ENCODE measurements at places on chromosomes 11 and 22. TPM values are rescaled to one million over a fixed set of nuclear protein-coding genes. Genes with fewer than 3 reads are reported as not detected.

- H3K4me3 ChIP-seq = no peak overlapping the region
- no peak overlapping the region for H3K27ac ChIP-seq
- no peaks in the 10 kb centered on the region for H3K4me1 ChIP-seq
- no peak for DNase-seq
- H3K36me3 ChIP-seq = no peaks in the 10 kb centered on the region
These were observed 138.5 kb upstream of the NCAM1 start for GRCh38 chr11:112822478-112823274.

- H3K4me1 ChIP-seq = peaks cover 7% of the 10 kb centered on the region
- peak overlapping the region; percentile 38 for H3K27ac ChIP-seq
- no peak for DNase-seq
These were observed 24.5 kb downstream of the PISD start for GRCh38 chr22:31637447-31637890.

DNA sequence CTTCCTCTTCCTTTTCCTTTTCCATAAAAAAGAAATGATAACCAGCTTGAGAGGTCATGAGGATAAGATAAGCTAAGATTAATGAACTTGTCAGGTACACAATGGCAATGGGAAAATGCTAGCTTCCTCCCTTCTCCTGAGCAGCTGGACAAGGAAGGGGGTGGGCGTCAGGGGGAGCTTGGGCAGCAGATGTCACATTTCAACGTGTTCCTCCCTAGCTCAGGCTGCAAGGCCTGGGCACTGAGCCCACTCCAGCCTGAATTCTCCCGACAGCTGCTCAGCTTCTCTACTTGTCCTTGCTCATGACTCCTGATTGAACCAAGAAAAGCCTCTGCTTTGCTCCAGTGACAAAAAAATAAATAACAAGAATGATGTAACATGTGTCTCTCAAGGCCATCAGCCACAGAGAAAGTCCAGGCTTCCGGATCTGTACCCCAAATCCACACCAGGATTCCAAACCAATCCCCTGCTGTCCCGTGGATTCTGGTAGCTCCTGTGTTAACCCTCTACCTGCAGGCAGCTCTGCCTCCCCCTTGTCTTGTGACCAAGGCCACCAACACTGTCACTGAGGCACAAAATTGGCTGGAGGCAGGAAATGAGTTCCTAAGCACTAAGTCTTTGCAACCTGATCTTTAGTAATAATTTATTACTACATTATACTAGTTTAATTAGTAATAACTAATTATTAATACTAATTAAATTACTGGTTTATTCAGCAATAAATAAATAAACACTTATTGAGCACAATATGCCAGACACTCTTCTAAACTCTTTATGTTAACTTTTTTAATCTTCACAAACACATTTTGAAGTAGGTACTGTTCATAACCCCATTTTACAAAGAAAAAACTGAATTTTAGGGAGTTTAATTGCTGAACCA is 146.5 kb downstream of the CCDC34 start:
- H3K4me1 ChIP-seq = no peaks in the 10 kb centered on the region
- no peaks in the 10 kb centered on the region for H3K27me3 ChIP-seq
- H3K4me3 ChIP-seq = no peak overlapping the region
- no peak overlapping the region for H3K27ac ChIP-seq
- DNase-seq = no peak
- no peaks in the 10 kb centered on the region for H3K36me3 ChIP-seq

DNA sequence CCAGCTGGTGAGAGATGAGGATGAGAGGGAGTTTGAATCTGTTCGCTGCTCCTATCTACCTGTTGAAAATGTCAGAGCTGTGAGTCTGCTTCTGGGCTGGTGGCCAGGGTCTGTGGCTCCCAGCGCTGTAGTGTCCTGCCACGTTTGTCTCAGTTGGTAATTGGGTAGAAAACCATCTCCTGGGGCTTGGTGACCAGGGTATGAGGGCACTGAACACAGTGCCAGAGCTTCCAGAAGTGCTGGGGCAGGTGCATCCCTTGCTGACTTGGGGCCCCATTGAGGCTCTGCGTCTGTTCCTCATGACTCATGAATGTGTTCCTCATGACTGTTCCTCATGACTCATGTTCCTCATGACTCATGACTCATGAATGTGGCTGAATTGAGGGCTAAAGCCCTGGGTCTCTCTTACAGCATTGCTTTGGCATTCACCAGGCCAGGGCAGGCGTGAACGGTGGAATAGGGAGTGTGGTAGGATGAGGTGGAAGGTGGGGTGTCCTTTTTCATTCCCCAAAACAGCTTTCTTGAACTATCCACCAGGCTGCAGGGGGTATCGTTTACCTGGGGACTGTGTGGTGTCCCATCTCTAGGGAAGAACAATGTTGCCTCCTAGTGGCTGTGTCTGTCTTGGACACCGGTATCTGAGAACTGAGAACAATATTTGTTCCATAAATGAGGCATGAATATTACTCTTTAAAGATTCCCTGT is 139.5 kb downstream of the COMMD9 start:
- no peak for DNase-seq
- H3K36me3 ChIP-seq = no peaks in the 10 kb centered on the region
- H3K4me1 ChIP-seq = no peaks in the 10 kb centered on the region
- no peak overlapping the region for H3K4me3 ChIP-seq
- no peaks in the 10 kb centered on the region for H3K27me3 ChIP-seq

DNA sequence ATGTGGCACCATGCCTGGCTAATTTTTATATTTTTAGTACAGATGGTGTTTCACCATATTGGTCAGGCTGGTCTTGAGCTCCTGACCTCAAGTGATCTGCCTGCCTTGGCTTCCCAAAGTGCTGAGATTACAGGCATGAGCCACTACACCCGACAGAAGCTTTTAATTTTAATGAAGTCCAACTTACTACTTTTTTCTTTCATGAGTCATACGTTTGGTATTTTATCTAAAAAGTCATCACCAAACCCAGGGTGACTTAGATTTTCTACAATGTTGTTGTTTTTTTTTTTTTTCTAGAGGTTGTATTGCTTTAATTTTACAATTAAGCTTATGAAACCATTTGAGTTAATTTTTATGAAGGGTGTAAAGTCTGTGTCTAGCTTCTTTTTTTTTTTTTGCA is 34.9 kb downstream of the JRKL start:
- DNase-seq = no peak
- no peak overlapping the region for H3K27ac ChIP-seq
- H3K4me1 ChIP-seq = no peaks in the 10 kb centered on the region
- H3K27me3 ChIP-seq = no peaks in the 10 kb centered on the region
- no peak overlapping the region for H3K4me3 ChIP-seq

- peak overlapping the region; percentile 98 for H3K27ac ChIP-seq
- peaks cover 30% of the 10 kb centered on the region for H3K4me1 ChIP-seq
- DNase-seq = peak; percentile 79
- H3K36me3 ChIP-seq = no peaks in the 10 kb centered on the region
These were observed 585 bp upstream of the NEAT1 start for GRCh38 chr11:65421794-65422632.

DNA sequence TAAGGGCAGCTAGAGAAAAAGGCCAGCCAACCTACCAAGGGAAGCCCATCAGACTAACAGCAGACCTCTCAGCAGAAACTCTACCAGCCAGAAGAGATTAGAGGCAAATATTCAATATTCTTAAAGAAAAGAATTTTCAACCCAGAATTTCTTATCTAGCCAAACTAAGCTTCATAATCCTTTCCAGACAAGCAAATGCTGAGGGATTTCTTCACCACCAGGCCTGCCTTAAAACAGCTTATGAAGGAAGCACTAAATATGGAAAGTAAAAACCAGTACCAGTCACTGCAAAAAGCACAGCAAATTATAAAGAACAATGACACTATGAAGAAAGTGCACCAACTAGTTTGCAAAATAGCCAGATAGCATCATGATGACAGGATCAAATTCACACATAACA is 30.6 kb upstream of the CASP12 start:
- no peak for DNase-seq
- no peak overlapping the region for H3K27ac ChIP-seq
- no peaks in the 10 kb centered on the region for H3K27me3 ChIP-seq
- H3K36me3 ChIP-seq = no peaks in the 10 kb centered on the region

DNA sequence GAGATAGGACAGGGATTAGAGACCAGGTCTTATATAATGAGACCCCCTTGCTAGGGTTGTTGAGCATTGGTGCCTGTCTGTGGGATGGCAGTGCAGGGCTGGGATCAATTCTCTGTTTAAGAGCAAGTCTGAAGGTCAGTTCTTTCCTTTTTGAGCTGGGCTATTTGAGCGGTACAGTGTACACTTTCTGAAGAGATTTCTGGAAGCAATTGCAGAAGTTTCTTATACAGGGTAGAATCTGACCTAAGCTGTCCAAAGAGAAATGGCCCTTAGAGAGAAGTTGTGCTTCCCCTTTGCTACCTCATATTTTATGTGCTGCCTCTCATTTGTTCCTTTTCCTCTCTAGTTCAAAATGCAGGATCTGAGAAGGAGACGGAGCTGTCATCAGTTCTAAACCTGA is 35.8 kb downstream of the CSTPP1 start:
- no peak overlapping the region for H3K4me3 ChIP-seq
- no peaks in the 10 kb centered on the region for H3K27me3 ChIP-seq
- no peak for DNase-seq
- no peak overlapping the region for H3K27ac ChIP-seq
- H3K4me1 ChIP-seq = no peaks in the 10 kb centered on the region

- no peaks in the 10 kb centered on the region for H3K4me1 ChIP-seq
- H3K4me3 ChIP-seq = no peak overlapping the region
- H3K36me3 ChIP-seq = no peaks in the 10 kb centered on the region
These were observed 86.0 kb downstream of the RASSF10 start for GRCh38 chr11:13094930-13095687.

DNA sequence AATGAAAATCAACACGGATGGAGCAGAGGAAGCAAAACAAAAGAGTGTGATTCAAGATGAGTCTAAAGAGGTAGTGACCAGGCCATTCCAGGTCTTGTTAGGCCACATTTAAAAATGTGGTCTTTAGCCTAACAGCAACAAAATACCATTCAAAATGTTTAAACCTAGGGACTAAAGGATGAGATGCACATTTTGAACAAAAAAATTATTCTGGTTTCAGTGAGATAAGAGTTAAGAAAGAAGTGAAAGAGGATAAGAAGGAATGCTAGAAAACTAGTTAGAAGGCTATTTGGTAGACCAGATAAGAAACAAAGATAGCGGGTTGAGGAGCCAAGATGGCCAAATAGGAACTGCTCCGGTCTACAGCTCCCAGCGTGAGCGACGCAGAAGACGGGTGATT is 85.2 kb downstream of the CWF19L2 start:
- H3K4me3 ChIP-seq = no peak overlapping the region
- no peak overlapping the region for H3K27ac ChIP-seq
- no peak for DNase-seq
- no peaks in the 10 kb centered on the region for H3K27me3 ChIP-seq

DNA sequence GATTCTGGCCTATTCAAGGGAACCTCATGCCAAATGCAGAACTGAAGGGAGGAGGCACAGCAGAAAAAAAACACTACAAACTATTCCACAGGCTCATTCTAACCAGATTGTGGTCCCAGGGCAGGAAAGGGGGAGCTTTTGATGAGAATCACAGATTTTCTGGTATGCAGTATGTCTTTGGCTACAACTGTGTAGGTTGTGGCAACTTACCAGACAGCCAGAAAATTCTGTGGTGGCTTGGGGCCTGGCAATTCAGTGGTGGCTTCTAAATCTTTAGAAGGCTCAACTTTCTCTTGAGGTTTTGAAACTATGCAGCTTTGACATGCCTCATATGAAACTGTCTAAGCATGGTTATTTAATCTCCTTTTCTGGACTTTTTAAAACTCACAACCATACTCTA is 850.8 kb upstream of the CCDC90B start:
- DNase-seq = no peak
- no peaks in the 10 kb centered on the region for H3K36me3 ChIP-seq
- no peak overlapping the region for H3K27ac ChIP-seq

DNA sequence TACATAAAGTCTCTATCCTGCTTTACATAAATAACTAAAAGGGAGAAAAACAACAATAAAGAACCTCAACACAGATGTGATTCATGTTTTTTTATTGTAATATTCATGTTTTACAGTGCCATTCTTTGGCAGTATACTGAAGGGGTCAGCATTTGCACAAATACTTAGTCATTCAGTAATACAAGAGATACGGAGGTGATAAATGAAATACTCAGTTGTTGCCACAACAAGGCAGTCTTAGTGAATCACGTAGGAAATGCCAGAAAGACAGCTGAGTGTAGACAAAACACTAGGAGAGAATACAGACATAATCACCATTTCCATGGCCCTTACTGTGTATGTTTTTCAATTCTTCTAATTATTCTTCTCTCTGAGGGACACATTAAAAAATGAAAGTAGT is 910.4 kb downstream of the METTL15 start:
- no peak overlapping the region for H3K27ac ChIP-seq
- H3K36me3 ChIP-seq = no peaks in the 10 kb centered on the region
- no peaks in the 10 kb centered on the region for H3K27me3 ChIP-seq
- H3K4me3 ChIP-seq = no peak overlapping the region

GRCh38 chr11:45305874-45306623 is 19.9 kb upstream of the SYT13 start:
- no peaks in the 10 kb centered on the region for H3K36me3 ChIP-seq
- no peak overlapping the region for H3K27ac ChIP-seq
- no peaks in the 10 kb centered on the region for H3K27me3 ChIP-seq
- DNase-seq = no peak
- no peak overlapping the region for H3K4me3 ChIP-seq
- no peaks in the 10 kb centered on the region for H3K4me1 ChIP-seq

DNA sequence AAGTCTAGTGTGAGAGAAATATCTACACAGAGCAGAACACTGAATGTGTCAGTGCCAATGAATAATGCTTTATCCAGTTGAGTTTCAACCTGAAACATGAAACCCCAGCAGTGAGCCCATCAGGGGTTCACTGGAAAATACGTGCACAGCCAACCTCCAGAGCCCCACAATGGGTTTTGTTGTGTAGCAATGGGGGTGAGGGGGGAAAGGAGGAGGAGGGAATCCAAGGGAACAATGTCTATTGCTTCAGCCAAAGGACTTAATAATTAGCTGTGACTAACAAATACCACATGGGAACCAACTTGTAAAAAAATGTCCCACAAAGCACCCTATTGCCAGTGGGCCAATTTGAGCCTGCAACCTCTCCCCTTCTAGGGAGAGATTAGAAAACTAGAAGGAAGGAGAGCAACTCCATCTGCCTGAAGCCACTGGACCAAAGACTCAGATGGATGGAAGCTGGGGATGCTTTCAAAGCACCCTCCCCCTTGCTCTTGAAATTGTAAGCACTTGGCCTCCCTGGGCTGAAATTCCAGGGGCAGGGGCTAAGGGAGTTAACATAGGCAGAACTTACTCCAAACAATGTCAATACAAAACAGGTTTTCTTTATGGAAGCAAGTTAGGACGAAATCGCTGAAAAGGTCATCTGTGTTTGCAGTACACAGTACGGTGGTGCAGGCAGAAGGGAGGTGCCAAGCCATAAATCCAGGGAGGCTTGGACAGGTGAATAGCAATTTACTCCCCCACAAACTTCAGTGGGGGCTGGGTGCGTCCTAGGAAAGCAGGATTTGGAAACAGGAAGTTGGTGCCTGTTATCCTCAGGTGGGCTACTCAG is 99.8 kb downstream of the ARL14EP start:
- H3K36me3 ChIP-seq = no peaks in the 10 kb centered on the region
- H3K4me1 ChIP-seq = no peaks in the 10 kb centered on the region
- H3K4me3 ChIP-seq = no peak overlapping the region
- no peaks in the 10 kb centered on the region for H3K27me3 ChIP-seq

FIBIN gene
- not detected for total RNA-seq

MMP12 gene
- total RNA-seq = not detected

ZNF215 gene
- total RNA-seq = 2.4 TPM

OVOL1 gene
- not detected for total RNA-seq

DNAJB7 gene
- total RNA-seq = not detected

C11orf21 gene
- 112 TPM for total RNA-seq

CPT1B gene
- total RNA-seq = 64.8 TPM

Data from naive thymus-derived CD4-positive, alpha-beta T cell (primary cell).